ENCODE measurements at places on chromosomes 5 and 9. TPM values are rescaled to one million over a fixed set of nuclear protein-coding genes. Genes with fewer than 3 reads are reported as not detected.

LRRTM2 gene
- not detected for total RNA-seq

TEK gene
- not detected for total RNA-seq

CENPK gene
- total RNA-seq, result 71.0 TPM

CCL27 gene
- not detected for total RNA-seq

TEX48 gene
- total RNA-seq, result not detected

ENTREP1 gene
- not detected for total RNA-seq

FAM200C gene
- total RNA-seq, result 0.47 TPM

FBXL7 gene
- not detected for total RNA-seq

EPB41L4A gene
- total RNA-seq, result not detected

ACTBL2 gene
- total RNA-seq, result not detected

SLC6A19 gene
- total RNA-seq, result not detected

PCDHAC1 gene
- not detected for total RNA-seq

LTC4S gene
- total RNA-seq, result 6.1 TPM

CD274 gene
- 4.7 TPM for total RNA-seq

CCL19 gene
- total RNA-seq, result not detected

UGT3A1 gene
- not detected for total RNA-seq

PCDHB7 gene
- not detected for total RNA-seq

FOXD4L3 gene
- 0.25 TPM for total RNA-seq

CLIC3 gene
- total RNA-seq, result 11.1 TPM

PCDHGA9 gene
- 0.13 TPM for total RNA-seq

PDE6A gene
- not detected for total RNA-seq

PAEP gene
- not detected for total RNA-seq

FAM81B gene
- not detected for total RNA-seq

LMX1B gene
- total RNA-seq, result not detected

GHR gene
- not detected for total RNA-seq

C9orf57 gene
- not detected for total RNA-seq

ANKRD18B gene
- total RNA-seq, result not detected

ORM2 gene
- total RNA-seq, result not detected

INSL6 gene
- not detected for total RNA-seq

TMEM215 gene
- not detected for total RNA-seq

PAX5 gene
- 8.7 TPM for total RNA-seq

ANKRD31 gene
- total RNA-seq, result 2.7 TPM

SMIM33 gene
- total RNA-seq, result 0.13 TPM

PCDHGB7 gene
- 0.25 TPM for total RNA-seq

INVS gene
- total RNA-seq, result 20.1 TPM

SNCB gene
- total RNA-seq, result not detected

SH3GLB2 gene
- total RNA-seq, result 109 TPM

SPINK7 gene
- not detected for total RNA-seq

ADAMTS13 gene
- 3.8 TPM for total RNA-seq

ACSL6 gene
- 41.8 TPM for total RNA-seq

TOR2A gene
- total RNA-seq, result 13.9 TPM

PCDHB13 gene
- total RNA-seq, result not detected

SHC3 gene
- total RNA-seq, result 0.11 TPM
